ENCODE measurements at places on chromosomes 6 and 20.
A peak's percentile ranks its signal among the peaks of the same experiment; 100 is the strongest.

GRCh38 chr20:53657279-53657678 is 63.6 kb upstream of the ZNF217 start:
- DNase-seq, result no peak

- no peak for DNase-seq
Observed at GRCh38 chr6:52667572-52667971, 3.3 kb upstream of the TMEM14A start.

- no peak for DNase-seq
Observed at GRCh38 chr6:112007805-112008204, 46.1 kb upstream of the CCN6 start.

- no peak for DNase-seq
Observed at GRCh38 chr6:73801652-73802268, 105.8 kb downstream of the CD109 start.

DNA sequence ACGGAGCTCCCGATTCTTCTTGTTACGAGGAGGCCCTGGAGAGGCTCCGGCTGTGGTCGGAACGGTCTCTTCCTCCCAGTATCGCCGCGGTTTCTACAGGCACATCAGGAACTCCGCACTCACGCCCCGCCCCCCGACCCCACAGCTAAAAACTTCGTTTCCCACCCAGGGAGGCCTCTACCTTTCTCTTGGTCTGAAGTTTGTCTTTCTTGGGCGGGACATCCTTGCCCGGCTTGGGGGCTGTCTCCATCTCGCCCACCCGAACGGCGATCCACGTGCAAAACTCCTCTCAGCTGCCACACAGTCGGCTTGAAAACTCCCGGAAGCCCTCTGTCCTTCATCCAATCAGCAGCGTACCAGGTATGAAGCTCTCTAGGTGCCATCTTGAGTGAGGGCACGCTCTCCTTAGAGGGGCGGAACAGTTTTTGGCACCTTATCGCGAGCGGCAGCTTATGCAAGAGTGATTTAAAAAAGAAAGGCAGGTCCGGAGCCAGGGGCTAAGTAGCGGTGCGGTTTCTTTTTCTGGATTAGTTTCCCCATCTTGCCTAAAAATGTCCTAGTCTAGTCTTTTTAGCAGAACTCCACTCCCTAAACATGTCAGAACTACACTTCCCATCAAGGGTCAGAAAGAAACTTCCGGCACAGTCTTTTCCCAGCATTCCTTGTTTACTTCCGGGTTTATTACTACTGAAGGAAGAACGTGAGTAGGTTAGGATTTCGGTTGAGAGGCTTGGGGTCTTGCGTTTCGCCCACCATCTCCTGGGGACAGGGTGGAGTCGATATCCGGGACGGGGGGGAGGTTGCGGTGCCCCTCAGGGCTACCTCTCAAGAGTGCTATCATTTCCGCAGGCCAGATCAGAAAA is at the start of the genes PFDN6 and WDR46:
Gene PFDN6 (plus strand): TSS at position 681 of the 863 bp plus-strand sequence. CDS start 256 bp downstream, outside the sequence.
Gene WDR46 (minus strand): TSS at position 319 of the 863 bp plus-strand sequence. CDS start 69 bp downstream, at position 250.
- peak; percentile 94 for DNase-seq

DNA sequence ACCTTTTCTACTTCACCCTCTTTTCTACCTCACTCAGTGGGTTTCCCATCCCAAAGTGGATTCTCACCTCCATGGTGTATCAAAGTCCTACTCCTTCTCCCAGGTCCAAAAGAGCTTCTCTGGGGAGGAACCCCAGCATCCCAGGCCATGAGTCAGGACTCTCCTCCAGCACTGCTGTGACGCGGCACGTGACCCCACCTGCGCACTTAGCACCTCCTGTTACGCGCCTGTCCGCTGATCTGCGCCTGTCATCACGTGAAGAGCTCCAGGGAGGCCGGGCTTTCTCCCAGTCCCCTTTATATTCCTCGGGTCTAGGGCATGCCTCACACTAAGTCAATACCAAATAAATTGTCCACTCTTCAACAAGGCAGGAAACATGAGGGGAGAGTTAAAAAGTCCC is 226.9 kb upstream of the QKI start:
- no peak for DNase-seq
